T-helper 2 cell (primary cell): ENCODE measurements at places on chromosomes 2 and 18.
A peak's percentile ranks its signal among the peaks of the same experiment; 100 is the strongest.

- no peak for DNase-seq
Measured at GRCh38 chr18:36420826-36421225, 123.3 kb downstream of the FHOD3 start.

DNA sequence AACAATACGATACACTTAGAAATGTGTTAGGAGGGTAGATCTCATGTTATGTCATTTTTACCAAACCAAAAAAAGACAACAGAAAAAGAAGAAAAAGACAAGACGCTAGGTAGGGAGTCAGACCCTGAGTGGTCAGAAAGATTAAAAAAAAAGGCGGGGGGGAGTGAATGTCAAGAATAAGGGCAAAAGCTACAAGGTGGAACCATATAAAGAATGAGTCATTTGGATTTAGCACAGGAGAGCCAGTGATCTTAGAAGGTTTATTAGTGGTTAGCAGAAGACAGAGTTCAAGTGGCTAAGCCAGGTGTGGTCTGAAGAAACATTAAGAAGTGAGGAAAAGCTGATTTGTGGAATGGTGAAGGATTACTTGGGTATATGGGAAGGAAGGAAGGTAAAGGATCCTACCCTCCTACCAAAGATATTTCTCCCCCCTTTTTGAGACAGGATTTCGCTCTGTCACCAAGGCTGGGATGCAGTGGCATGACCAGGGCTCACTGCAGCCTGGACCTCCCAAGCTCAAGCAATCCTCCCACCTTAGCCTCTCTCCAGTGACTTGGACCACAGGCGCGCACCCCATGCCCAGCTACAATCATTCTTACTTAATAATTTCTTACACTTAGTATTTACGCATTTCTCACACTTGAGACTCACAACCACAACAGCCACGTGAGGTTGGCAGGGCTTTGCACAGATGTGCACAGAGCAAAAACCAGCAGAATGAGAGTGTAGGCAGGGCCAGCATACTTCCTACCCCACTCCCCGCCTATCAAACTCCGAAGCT is 2.6 kb downstream of the DSC2 start:
- DNase-seq, result no peak

DNA sequence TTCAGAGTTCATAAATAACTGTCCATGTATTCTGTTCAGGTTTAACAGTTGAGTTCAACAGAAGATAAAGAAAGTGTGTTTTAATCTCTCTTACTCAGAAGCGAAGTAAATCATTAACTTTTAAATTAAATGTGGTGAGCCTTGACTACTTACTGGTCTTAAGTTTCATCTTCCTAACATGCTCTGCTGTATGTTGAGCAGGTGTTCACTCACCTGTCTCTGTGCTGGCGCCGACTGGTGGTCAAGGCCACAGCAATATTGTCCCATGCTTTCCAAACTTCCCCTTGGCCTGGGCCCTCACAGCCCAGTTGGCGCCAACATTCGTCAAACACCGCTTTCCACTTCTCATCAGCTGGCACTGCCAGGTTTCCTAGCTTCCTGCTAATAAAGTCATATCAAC is 17.0 kb upstream of the MPP4 start:
- DNase-seq, result no peak

DNA sequence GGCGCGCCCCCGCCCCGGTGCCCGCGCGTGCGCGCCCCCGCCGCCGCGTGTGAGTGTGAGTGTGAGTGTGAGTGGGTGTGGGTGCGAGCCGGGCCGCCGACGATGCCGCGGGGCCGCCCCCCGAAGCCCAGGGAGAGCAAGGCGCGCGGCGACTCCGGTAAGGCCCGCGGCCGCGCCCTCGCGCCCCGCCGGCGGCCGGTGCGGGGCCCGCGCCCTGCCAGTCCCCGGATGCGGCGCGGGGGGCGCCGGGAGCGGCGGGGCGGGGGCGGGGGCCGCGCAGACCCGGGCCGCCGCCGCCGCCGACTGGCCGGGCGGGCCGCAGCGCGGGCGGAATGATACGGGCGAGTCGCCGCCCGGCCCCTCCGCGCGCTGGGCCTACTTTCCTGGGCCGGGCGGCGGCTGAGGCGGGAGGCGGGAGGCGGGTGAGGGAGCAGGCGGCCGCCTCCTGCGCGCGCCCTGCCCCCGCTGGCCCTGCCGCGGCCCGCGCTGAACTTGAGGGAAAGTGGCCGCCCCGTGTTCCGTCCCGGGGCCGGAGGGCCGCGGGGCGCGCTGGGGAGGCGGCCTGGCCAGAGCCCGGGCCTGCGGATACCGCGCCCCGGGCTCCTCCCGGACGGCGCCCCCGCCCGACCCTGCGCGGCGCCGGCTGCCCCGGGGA is at the start of gene ZNF236:
TSS of gene ZNF236 (plus strand) at position 52 of the 655 bp plus-strand sequence. CDS start at position 103, 51 bp downstream.
- peak; percentile 42 for DNase-seq

- DNase-seq, result peak; percentile 66
Measured at GRCh38 chr2:218896501-218897393, 16.1 kb downstream of the WNT10A start.
